ENCODE measurements at places on chromosomes 1 and 21. TPM values are rescaled to one million over a fixed set of nuclear protein-coding genes. Genes with fewer than 3 reads are reported as not detected.

PCAT6 gene
- 1.0 TPM for total RNA-seq

SPRR5 gene
- not detected for total RNA-seq

EXTL1 gene
- total RNA-seq: 11.9 TPM

CELA2A gene
- not detected for total RNA-seq

Measured in Right ventricle myocardium superior (tissue), 1 donor.